ENCODE measurements at places on chromosomes 13 and 19.
A peak's percentile ranks its signal among the peaks of the same experiment; 100 is the strongest.

GRCh38 chr13:114128624-114129522 lies 3.5 kb downstream of the RASA3 start:
- DNase-seq, result peak; percentile 16

- no peak for DNase-seq
These were observed 2.8 kb upstream of the IFNL2 start for GRCh38 chr19:39265321-39265916.

DNA sequence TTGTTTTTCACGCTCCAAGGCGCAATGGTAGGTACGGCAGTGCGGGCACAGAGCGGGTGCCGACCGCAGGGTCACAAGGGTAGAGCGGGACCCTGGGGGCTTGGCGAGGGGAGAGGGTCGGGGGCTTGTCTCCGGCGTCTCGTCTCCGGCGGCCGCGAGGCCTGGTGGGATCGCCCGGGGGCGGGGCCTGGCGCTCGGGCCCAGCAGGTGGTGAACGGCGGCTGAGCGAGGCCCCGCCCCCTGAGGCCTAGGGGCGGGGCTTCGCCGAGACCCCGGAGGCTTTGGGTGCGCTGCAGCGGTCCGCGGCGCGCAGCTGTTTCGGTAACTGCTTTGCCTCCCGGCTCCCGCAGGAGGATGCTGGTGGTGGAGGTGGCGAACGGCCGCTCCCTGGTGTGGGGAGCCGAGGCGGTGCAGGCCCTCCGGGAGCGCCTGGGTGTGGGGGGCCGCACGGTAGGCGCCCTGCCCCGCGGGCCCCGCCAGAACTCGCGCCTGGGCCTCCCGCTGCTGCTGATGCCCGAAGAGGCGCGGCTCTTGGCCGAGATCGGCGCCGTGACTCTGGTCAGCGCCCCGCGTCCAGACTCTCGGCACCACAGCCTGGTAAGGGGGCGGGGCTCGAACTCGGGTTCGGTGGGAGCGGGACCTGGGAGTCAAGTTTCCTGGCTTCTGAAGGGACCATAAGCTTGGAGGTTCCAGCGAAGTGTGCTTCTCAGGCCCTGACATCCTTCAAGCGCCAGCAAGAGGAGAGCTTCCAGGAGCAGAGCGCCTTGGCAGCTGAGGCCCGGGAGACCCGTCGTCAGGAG lies at the start of gene TSEN34:
Gene TSEN34 (plus strand): TSS at position 298 of the 800 bp plus-strand sequence. CDS start 57 bp downstream, at position 355.
- DNase-seq, result peak; percentile 91

GRCh38 chr13:46071590-46072249 lies 19.2 kb upstream of the ZC3H13 start:
- DNase-seq, result no peak

DNA sequence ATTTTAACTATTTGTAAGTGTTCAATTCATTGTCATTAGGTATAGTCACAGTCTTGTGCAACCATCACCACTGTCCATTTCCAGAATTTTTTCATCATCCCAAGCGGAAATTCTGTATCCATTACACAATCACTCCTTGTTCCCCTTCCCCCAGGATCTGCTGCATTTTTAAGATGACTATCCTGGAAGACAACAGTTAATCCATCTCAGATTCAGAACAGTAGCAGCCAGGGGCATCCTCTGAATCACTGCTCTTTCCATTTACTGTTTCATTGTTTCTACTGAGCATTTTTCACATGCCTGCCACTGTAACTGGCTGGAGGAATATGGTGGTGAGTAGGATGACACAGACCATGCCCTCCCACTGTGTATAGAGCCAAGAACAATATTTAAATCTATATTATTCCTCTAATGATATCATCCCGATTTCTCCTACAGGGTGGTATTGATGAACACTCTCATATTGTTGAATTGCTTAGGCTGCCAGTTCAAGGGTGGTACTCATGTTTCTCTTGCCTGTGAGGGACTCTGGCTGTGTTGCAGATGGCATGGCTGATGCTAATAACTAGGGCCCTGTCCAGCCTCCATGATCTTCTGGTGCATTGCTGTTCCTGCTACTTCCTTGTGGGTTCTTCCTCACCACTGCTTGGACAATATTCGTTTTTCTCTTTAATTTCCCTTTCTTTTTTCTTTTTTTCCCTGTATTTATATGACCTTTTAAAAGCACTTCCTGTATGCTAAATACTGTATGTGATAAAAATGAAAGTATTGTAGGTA lies 59.0 kb downstream of the WDFY2 start:
- no peak for DNase-seq

All from amygdala (tissue), 56 donors.